Metanephros (tissue), 2 donors: ENCODE measurements at places on chromosomes 16 and 17. TPM values are rescaled to one million over a fixed set of nuclear protein-coding genes. Genes with fewer than 3 reads are reported as not detected.

Gene RPH3AL
- total RNA-seq: 46.8 TPM

Gene SYT17
- 7.3 TPM for total RNA-seq

Gene TEDC2
- 10.8 TPM for total RNA-seq

Gene SEPTIN12
- not detected for total RNA-seq

Gene HSD17B2
- 43.8 TPM for total RNA-seq

Gene NCOR1
- 154 TPM for total RNA-seq

Gene KRT12
- not detected for total RNA-seq

Gene CCDC40
- total RNA-seq: 8.3 TPM

Gene ZG16
- not detected for total RNA-seq

Gene RNU2-1
- total RNA-seq: not detected

Gene C17orf67
- total RNA-seq: 1.8 TPM

Gene SSTR5
- 0.82 TPM for total RNA-seq

Gene KIF2B
- total RNA-seq: not detected

Gene MYLK3
- total RNA-seq: 15.2 TPM

Gene GPR142
- total RNA-seq: 0.29 TPM

Gene C16orf46
- 2.8 TPM for total RNA-seq

Gene TMED6
- 1.9 TPM for total RNA-seq

Gene HYDIN
- total RNA-seq: 17.9 TPM

Gene DNAH3
- total RNA-seq: 0.35 TPM

Gene RDM1
- total RNA-seq: 0.93 TPM

Gene OR1A1
- not detected for total RNA-seq

Gene OR3A3
- not detected for total RNA-seq

Gene PSMD12
- 26.2 TPM for total RNA-seq

Gene MYH10
- total RNA-seq: 293 TPM

Gene PSKH1
- 26.0 TPM for total RNA-seq

Gene TSNAXIP1
- total RNA-seq: 5.4 TPM

Gene CCR7
- total RNA-seq: 0.76 TPM

Gene C17orf100
- total RNA-seq: 1.2 TPM

Gene CNTNAP1
- total RNA-seq: 13.6 TPM

Gene CIBAR2
- not detected for total RNA-seq

Gene CLEC19A
- total RNA-seq: 0.18 TPM

Gene RGS11
- total RNA-seq: 4.9 TPM

Gene KRTAP2-3
- total RNA-seq: not detected

Gene NXPH3
- 0.93 TPM for total RNA-seq
